Small intestine (tissue), 16 donors: ENCODE measurements at places on chromosomes 6 and 20. TPM values are rescaled to one million over a fixed set of nuclear protein-coding genes. Genes with fewer than 3 reads are reported as not detected.
A peak's percentile ranks its signal among the peaks of the same experiment; 100 is the strongest.

MCHR2 gene
- not detected for polyA plus RNA-seq

MLIP gene
- 3.6 TPM for polyA plus RNA-seq

SHLD1 gene
- 19.2 TPM for polyA plus RNA-seq

TUBB2B gene
- polyA plus RNA-seq: 5.1 TPM

COL21A1 gene
- 8.1 TPM for polyA plus RNA-seq

NKAIN4 gene
- not detected for polyA plus RNA-seq

PEX3 gene
- 8.9 TPM for polyA plus RNA-seq

PLEKHG1 gene
- polyA plus RNA-seq: 5.1 TPM

AP5S1 gene
- polyA plus RNA-seq: 8.5 TPM

APCDD1L gene
- 0.10 TPM for polyA plus RNA-seq

HLA-DOA gene
- polyA plus RNA-seq: 7.2 TPM

CD2AP gene
- 68.7 TPM for polyA plus RNA-seq

GCNT2 gene
- polyA plus RNA-seq: 39.3 TPM

- H3K36me3 ChIP-seq: no peaks in the 10 kb centered on the region
- H3K4me1 ChIP-seq: peaks cover 14% of the 10 kb centered on the region
- DNase-seq: no peak
- H3K27me3 ChIP-seq: no peaks in the 10 kb centered on the region
- peak overlapping the region; percentile 83 for H3K27ac ChIP-seq
- H3K4me3 ChIP-seq: peak overlapping the region; percentile 43
Measured at GRCh38 chr20:4134861-4135379, 119.6 kb upstream of the RNF24 start.

GRCh38 chr6:71107911-71108420 is 151.1 kb upstream of the B3GAT2 start:
- H3K4me1 ChIP-seq: no peaks in the 10 kb centered on the region
- H3K4me3 ChIP-seq: no peak overlapping the region
- H3K36me3 ChIP-seq: no peaks in the 10 kb centered on the region
- H3K27ac ChIP-seq: no peak overlapping the region
- peak; percentile 5 for DNase-seq

GRCh38 chr6:4901386-4902061 is 102.3 kb downstream of the RPP40 start:
- peaks cover 2% of the 10 kb centered on the region for H3K4me1 ChIP-seq
- peaks cover 18% of the 10 kb centered on the region for H3K36me3 ChIP-seq
- no peak overlapping the region for H3K4me3 ChIP-seq

- H3K36me3 ChIP-seq: peaks cover 3% of the 10 kb centered on the region
- no peak overlapping the region for H3K4me3 ChIP-seq
- no peaks in the 10 kb centered on the region for H3K4me1 ChIP-seq
Measured at GRCh38 chr6:157080986-157081391, 242.3 kb downstream of the TMEM242 start.

- no peak overlapping the region for H3K27ac ChIP-seq
- DNase-seq: no peak
- no peaks in the 10 kb centered on the region for H3K4me1 ChIP-seq
- H3K36me3 ChIP-seq: no peaks in the 10 kb centered on the region
- no peak overlapping the region for H3K4me3 ChIP-seq
Measured at GRCh38 chr6:123503619-123504018, 133.1 kb downstream of the TRDN start.

- no peaks in the 10 kb centered on the region for H3K36me3 ChIP-seq
- H3K27me3 ChIP-seq: no peaks in the 10 kb centered on the region
- H3K27ac ChIP-seq: no peak overlapping the region
- H3K4me3 ChIP-seq: no peak overlapping the region
Measured at GRCh38 chr6:169231790-169232506, 21.7 kb downstream of the THBS2 start.

DNA sequence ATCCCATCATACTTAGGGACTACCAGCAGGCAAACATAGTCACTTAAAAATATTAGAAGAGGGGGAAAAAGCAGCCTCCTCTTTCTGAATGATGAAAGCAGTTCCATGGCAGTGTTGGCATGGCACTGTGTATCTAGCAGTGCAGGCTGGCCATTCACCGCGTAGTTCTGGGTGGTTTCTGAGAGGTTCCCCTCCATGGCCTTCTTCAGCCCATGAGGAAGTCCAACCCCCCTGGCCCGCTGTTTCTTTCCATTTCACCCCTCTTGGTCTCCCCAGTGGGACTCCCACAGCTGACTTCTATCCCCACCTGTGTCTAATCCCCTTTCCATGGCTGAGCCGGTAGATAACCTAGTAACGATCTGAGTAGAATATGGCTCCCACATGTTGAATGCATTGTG is 17.0 kb downstream of the PPARD start:
- DNase-seq: no peak
- H3K36me3 ChIP-seq: no peaks in the 10 kb centered on the region
- no peaks in the 10 kb centered on the region for H3K27me3 ChIP-seq

GRCh38 chr6:21628160-21628559 is 34.6 kb downstream of the SOX4 start:
- H3K36me3 ChIP-seq: no peaks in the 10 kb centered on the region
- no peaks in the 10 kb centered on the region for H3K4me1 ChIP-seq
- H3K4me3 ChIP-seq: no peak overlapping the region
- H3K27ac ChIP-seq: no peak overlapping the region
- DNase-seq: no peak

GRCh38 chr6:142935553-142936517 is 9.1 kb downstream of the HIVEP2 start:
- H3K27ac ChIP-seq: peak overlapping the region; percentile 45
- peaks cover 2% of the 10 kb centered on the region for H3K4me1 ChIP-seq
- H3K27me3 ChIP-seq: no peaks in the 10 kb centered on the region
- no peak overlapping the region for H3K4me3 ChIP-seq
- no peaks in the 10 kb centered on the region for H3K36me3 ChIP-seq

DNA sequence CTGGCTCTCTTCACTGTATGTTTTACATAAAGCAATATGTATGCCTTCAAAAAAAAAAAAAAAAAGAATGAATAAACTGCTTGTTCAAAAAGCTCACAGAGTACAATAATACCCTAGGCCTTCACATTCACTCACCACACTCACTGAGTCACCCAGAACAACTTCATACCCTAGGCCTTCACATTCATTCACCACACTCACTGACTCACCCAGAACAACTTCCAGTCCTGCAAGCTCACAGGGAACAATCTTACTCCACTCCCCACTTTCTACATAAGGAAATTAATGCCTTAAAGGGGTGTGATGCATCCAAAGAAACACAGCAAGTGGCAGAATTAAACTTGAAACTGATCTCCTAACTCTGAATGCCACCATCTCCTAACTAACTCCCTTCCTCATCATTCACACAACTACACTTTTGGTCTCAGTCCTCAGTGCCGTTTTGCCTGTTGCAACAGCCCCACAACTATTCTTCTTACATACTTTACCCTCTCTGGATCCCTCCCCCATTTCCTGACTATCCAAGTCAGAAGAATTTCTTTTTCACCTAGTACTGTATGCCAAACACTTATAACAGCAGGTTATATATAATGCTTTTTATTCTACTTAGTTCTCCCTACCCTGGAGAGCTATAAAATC is 34.2 kb downstream of the NHSL1 start:
- H3K27me3 ChIP-seq: no peaks in the 10 kb centered on the region
- no peak overlapping the region for H3K4me3 ChIP-seq
- H3K36me3 ChIP-seq: peaks cover 14% of the 10 kb centered on the region
- no peak overlapping the region for H3K27ac ChIP-seq

- peak; percentile 35 for DNase-seq
- H3K27ac ChIP-seq: peak overlapping the region; percentile 38
- no peaks in the 10 kb centered on the region for H3K27me3 ChIP-seq
- H3K4me1 ChIP-seq: no peaks in the 10 kb centered on the region
- H3K36me3 ChIP-seq: no peaks in the 10 kb centered on the region
Measured at GRCh38 chr6:130019326-130020072, 1.1 kb downstream of the L3MBTL3 start.

GRCh38 chr6:50816947-50817645 is 1.6 kb upstream of the TFAP2B start:
- H3K4me1 ChIP-seq: no peaks in the 10 kb centered on the region
- no peak overlapping the region for H3K4me3 ChIP-seq
- H3K27me3 ChIP-seq: peaks cover 26% of the 10 kb centered on the region
- no peak overlapping the region for H3K27ac ChIP-seq
- no peaks in the 10 kb centered on the region for H3K36me3 ChIP-seq

DNA sequence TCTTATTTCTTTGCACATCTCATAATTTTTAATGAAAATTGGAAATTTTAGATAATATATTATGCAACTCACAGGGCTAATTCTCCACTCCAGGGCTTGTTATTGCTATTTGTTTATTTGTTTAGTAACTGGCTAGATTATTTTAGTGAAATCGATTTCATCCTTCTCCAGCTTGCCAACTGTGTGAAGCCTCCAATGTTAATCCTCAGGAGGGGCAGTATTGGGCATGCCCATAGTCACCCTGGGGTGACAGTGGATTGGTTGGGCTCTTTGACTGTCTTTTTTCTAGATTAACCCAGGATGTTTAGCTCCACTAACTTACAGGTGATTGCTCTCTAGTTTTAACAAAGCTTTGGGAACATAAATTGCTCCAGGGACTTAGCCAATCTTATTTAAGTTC is 450.1 kb downstream of the BMP2 start:
- no peak overlapping the region for H3K4me3 ChIP-seq
- H3K4me1 ChIP-seq: no peaks in the 10 kb centered on the region
- DNase-seq: no peak
- no peak overlapping the region for H3K27ac ChIP-seq
- H3K36me3 ChIP-seq: no peaks in the 10 kb centered on the region
- no peaks in the 10 kb centered on the region for H3K27me3 ChIP-seq

DNA sequence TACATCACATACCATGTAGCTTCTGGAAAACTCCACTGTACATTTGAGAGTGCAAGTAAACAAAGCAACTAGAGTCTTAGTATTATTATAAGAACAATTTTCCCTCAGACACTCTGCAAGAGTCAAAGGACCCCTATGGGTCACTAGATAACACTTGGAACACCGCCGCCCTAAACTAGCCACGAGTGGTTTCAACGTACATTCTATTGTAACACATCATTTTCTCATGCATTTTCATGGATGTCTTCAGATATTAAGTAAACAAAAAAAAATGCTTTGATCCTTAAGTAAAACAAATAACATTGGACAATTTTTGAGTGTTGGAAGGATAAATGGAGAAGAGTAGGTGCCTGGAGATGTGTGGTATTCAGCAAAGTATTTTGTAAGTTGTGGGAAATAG is 3.2 kb upstream of the RNF146 start:
- H3K36me3 ChIP-seq: no peaks in the 10 kb centered on the region
- no peaks in the 10 kb centered on the region for H3K4me1 ChIP-seq
- no peak overlapping the region for H3K4me3 ChIP-seq
- no peaks in the 10 kb centered on the region for H3K27me3 ChIP-seq
- DNase-seq: no peak

- no peaks in the 10 kb centered on the region for H3K4me1 ChIP-seq
- no peak overlapping the region for H3K4me3 ChIP-seq
- H3K36me3 ChIP-seq: no peaks in the 10 kb centered on the region
- H3K27ac ChIP-seq: no peak overlapping the region
- DNase-seq: no peak
- H3K27me3 ChIP-seq: no peaks in the 10 kb centered on the region
Measured at GRCh38 chr6:123027408-123027807, 31.4 kb downstream of the CLVS2 start.

- H3K4me1 ChIP-seq: no peaks in the 10 kb centered on the region
- H3K27me3 ChIP-seq: no peaks in the 10 kb centered on the region
- H3K4me3 ChIP-seq: no peak overlapping the region
Measured at GRCh38 chr20:23397961-23398360, 23.3 kb downstream of the NAPB start.

DNA sequence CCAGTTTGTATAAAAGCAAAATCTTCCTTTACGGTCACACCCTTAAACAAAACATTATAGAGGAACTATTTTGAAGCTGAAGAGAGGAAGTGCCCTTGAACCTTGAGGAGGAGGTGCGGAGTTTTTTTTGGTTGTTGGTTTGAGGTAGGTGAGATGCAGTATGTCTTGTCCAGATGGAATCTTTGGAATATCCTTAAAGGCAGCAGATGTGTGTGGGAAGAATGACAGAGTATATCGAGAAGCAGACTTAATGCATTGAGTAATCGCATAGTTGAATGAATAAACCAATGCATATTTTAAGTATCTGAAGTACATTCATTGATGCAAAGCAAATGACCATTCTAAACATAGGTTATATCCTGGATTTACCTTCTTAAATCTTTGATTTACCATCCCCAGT is 49.9 kb downstream of the AIG1 start:
- peaks cover 14% of the 10 kb centered on the region for H3K4me1 ChIP-seq
- H3K27ac ChIP-seq: no peak overlapping the region
- no peak for DNase-seq
- H3K27me3 ChIP-seq: no peaks in the 10 kb centered on the region
- no peaks in the 10 kb centered on the region for H3K36me3 ChIP-seq
- H3K4me3 ChIP-seq: no peak overlapping the region

DNA sequence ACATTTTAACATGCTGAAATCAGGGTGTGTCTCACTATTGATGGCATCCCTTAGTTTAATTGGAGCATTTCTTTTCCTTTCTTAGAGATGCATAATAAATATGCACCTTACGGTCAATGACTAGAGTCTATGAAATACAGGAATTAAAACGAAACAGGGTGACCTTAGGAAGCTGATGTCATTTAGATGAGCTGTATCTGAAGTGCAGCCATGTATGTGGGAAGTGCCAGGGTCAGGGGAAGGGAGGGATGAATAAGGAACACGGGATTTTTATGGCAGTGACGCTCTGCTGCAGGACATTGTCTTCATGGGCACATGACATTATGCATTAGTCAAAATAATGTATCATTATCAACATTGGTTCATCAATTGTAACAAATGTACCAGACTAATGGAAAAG is 84.0 kb downstream of the AGPAT4 start:
- no peaks in the 10 kb centered on the region for H3K36me3 ChIP-seq
- H3K27me3 ChIP-seq: no peaks in the 10 kb centered on the region
- H3K4me3 ChIP-seq: no peak overlapping the region
- no peaks in the 10 kb centered on the region for H3K4me1 ChIP-seq
- no peak for DNase-seq
- H3K27ac ChIP-seq: no peak overlapping the region

- peaks cover 8% of the 10 kb centered on the region for H3K27me3 ChIP-seq
- DNase-seq: no peak
- H3K4me3 ChIP-seq: no peak overlapping the region
- H3K36me3 ChIP-seq: no peaks in the 10 kb centered on the region
- H3K27ac ChIP-seq: no peak overlapping the region
- H3K4me1 ChIP-seq: peaks cover 6% of the 10 kb centered on the region
Measured at GRCh38 chr20:38674765-38675133, 49.5 kb upstream of the SLC32A1 start.

DNA sequence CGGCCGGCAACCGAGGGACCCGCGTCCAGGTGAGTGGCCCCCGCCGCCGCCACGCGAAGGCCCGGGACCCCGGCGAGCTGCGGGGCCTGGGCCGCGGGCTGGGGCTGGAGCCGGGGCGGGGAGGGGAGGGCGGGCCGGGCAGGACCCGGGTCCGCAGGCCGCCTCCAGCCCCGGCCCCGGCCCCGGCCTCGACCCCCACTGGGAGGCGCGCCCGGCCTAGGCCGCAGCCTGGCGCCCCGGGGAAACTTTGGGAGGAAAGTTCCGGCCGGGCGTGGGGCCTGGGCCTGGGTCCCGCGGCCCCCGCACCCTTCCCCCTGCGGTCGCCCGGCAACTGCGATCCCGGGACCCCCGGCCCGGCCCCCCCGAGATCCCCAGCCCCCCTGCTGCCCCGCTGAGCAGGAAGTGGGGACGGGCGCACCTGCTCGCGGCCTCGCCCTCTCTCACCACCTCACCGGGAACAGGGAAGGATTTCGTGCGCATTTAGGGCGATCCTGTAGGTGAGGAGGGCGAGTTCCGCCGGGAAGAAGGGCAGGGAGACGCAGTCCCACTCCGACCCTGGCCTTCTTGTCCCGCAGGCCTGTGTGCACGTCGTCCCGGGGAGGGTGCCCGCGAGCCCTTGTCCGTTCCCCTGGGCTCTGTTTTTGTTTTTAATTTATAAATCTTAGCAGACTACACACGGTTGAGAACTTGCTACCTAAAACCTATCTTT is 402 bp downstream of the OSBPL2 start:
- peak overlapping the region; percentile 67 for H3K27ac ChIP-seq
- H3K4me3 ChIP-seq: peak overlapping the region; percentile 84
- peak; percentile 58 for DNase-seq
- no peaks in the 10 kb centered on the region for H3K36me3 ChIP-seq
- peaks cover 9% of the 10 kb centered on the region for H3K4me1 ChIP-seq
